Gastroesophageal sphincter (tissue), 4 donors: ENCODE measurements at places on chromosomes 4 and X. TPM values are rescaled to one million over a fixed set of nuclear protein-coding genes. Genes with fewer than 3 reads are reported as not detected.

- no peak for ATAC-seq
Measured at GRCh38 chr4:173291899-173292298, 42.3 kb downstream of the HMGB2 start.

- ATAC-seq: no peak
Measured at GRCh38 chrX:41688156-41688555, 617 bp upstream of the GPR34 start.

Gene IL2
- not detected for total RNA-seq

DNA sequence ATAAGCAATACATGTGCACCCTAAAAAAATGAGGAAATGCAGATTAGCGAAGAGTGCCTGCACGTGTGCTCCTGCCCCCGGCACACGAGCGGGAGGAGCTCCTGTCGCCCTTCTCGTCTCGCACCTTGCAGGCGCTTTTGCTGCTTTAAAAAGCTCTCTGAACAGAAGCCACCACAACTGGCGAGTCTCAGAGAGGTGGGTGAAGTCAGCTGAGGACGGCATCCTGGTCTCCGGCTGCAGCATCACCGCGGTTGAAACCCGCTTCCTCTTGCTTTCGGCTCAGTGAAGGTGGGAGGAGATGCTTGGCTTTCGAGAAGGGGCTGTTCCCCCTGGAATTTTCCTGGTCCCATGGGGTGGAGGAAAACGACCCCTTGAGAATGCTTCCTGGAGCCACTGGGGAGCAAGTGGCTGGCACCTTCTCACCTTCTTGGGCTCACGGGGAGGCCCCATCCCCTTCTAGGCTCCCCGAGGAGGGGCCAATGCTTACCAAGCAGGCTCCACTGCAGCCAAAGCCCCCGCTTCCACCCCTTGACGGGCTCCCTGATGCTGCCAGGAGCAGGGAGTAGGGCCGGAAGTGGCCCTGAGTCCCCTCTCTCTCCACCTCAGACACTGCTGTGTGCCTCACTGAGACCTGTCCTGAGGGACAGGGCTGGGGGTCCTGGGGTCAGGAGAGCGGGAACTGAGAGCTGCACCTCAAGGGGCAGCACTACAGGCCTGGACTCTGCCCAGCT, 29.2 kb upstream of the MXD4 start:
- ATAC-seq: no peak

Gene CDS1
- 3.3 TPM for total RNA-seq

DNA sequence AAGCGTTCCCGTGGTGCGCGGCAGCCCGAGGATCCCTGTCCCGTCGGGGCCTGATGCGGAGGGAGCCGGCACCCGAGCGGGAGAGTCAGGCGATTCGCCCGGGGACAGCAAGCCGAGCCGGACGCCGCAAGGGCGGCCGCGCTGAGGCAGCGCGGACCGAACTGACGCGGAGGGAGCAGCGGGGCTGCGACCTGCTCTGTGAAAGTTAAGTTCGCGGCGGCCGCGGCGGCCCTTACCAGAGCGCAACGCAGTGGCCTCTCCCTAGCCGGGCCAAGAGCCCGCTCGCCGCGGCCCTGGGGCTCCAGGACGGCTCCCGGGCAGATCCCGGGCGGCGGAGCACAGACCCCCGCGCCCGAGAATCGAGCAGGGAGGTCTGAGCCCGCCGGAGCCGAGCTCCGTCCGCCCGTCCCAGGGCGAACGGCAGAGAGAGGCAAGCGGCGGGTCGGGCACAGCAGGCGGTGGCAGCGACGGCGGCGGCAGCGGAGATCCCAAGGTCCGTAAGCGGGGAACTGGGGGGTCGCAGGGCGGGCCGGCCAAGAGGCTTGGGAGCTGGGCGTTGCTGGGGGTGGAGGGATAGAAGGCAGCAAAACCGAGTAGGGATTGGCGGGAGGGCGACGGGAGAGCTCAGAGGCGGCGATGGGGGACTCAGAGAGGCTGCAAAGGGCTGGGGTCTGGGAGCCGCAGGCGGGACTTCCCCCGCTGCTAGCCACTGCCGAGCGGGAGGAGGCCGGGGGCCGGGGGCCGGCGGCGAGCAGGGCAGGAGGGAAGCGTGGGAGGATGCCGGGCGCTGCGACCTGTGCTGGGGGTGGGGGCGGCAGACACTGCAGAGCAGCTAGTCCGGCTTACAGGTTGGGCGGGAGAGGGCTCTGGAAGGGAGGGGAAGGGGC, 1.0 kb downstream of the GPR50 start:
- no peak for ATAC-seq

Gene BEX3
- total RNA-seq: 200 TPM

Gene WFS1
- total RNA-seq: 95.9 TPM

DNA sequence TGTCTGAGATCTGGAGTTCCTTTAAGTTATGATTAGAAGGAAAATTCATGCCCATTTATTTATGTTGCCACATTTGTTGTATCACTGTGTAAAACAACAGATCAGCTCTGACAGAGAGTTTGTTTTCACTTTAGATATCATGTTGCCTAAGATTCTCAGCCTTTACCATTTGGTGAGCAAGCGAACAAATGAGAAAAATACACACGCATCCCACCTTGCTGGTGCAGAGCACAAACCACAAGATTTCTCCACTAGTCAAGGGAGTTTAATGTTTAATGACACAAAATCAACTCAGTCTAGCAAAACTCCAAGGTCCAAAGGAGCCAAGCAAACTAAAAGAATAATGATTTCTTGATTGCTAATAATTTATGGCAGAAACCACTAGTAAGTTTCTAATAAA, 27.7 kb downstream of the FGF5 start:
- no peak for ATAC-seq
